ENCODE measurements at places on chromosomes 3 and 15.

GRCh38 chr3:96354742-96355141 lies 459.7 kb upstream of the EPHA6 start:
- no peak for DNase-seq

DNA sequence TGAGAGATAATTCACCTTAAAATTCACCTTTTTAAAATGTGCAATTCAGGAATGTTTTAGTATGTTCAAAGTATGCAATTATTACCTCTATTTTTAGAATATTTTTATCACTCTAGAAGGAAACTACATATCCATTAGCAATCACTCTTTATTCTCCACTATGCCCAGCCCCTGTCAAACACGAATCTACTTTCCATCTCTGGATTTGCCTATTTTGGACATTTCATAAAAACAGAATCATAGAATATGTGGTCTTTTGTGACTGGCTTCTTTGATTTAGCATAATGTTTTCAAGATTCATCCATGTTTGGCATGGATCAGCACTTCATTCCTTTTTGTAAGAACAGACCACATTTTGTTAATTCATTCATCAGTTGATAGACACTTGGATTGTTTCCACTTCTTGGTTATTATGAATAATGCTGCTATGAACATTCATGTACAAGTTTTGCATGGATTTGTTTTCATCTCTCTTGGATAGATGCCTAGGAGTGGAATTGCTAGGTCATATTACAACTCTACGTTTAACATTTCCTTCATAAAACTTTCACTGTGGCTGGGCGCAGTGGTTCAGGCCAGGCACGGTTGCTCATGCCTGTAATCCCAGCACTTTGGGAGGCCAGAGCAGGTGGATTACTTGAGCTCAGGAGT lies 12.7 kb downstream of the HMCES start:
- no peak for DNase-seq

DNA sequence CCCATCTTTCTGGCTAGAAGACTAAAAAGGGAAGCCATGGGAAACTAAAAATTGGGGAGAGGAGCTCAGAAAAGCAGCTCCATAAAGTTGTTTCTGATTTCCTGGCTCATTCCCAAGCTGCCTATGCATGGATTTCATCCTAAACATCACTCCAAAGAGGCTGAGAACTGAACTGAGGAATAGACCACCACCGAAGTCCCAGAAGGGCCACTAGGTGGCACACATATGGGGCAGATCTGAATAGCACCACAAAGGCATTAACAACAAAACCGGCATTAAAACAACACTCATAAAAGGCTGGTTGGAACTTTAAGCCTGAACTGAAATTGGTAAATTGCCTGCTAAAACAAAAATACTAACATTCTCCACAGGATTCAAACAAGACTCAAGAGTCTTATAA lies 106.3 kb downstream of the PLD1 start:
- peak; percentile 29 for DNase-seq

DNA sequence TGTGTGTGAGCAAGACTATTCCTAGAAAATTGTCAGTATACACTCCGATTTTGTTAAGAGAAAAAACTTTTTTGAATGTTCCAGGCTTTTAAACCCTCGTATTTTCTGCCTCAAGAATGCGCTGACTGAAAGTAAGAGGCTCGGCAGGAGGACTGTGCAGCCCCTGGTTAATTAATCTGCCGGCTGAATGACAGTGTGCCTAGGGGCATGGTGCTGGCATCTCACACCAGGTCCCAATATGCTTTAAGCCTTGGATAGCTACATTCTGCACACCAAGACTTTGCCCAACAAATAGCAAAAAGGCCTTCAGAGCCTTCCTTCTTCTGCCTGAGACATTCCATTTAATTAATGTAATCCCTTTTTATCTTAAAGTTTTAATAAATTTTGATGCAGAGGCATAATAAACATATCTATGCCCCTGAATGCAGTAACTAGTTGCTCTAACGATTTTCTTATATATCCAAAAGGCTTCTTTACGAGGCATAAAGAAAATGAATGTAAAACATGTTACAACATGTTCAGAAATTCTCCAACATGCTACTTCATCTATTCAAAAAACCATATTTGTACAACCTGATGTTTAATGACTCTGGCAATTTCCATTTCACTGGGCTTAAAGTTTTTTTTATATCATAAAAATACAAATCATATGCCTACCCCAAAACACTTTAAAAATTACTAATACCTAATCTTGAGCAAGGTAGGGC lies 37.9 kb downstream of the DPH6 start:
- no peak for DNase-seq

GRCh38 chr15:82946155-82946701 lies 6.3 kb downstream of the HOMER2 start:
- DNase-seq: no peak

- no peak for DNase-seq
Measured at GRCh38 chr3:57556459-57557084, 498 bp downstream of the PDE12 start.

DNA sequence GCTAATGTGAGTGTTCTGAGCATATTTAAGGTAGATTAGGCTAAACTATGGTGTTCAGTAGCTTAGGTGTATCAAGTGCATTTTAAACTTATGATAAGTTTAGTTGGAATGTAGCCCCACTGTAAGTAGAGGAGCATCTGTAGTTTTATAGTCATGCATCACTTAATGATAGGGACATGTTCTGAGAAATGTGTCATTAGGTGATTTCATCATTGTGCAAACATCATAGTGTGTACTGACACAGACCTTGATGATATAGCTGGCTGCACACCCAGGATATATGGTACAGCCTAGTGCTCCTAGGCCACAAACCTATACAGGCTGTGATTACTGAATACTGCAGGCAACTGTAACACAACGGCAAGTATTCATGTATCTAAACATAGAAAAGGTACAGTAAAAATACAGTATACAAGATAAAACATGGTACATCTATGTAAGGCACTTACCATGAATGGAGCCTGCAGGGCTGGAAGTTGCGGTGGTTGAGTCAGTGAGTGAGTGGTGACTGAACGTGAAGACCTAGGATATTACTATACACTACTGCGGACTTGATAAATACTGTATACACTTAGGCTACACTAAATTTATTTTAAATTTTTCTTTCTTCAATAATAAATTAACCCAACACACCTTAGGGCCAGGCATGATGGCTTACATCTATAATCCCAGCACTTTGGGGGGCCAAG lies 17.9 kb downstream of the DNAH1 start:
- DNase-seq: no peak

DNA sequence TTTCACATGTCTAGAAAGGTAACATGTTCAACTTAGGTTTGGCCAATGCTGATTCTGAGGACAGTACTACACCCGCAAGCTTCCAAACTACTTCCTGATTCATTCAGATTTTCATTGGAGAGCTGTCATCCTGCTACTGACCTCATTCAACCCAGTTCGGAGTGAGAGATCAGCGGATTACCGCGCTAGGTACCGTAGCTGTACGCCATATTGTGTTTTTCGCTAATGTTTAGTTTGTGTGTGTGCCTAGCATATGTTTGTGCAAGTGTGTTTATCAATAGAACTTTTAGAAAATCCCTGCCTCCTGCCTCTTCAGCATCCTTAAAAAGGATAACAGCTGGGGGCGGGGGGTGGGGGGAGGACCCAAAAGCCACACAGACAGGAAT lies 1.1 kb downstream of the ZBTB20 start:
- DNase-seq: peak; percentile 68

DNA sequence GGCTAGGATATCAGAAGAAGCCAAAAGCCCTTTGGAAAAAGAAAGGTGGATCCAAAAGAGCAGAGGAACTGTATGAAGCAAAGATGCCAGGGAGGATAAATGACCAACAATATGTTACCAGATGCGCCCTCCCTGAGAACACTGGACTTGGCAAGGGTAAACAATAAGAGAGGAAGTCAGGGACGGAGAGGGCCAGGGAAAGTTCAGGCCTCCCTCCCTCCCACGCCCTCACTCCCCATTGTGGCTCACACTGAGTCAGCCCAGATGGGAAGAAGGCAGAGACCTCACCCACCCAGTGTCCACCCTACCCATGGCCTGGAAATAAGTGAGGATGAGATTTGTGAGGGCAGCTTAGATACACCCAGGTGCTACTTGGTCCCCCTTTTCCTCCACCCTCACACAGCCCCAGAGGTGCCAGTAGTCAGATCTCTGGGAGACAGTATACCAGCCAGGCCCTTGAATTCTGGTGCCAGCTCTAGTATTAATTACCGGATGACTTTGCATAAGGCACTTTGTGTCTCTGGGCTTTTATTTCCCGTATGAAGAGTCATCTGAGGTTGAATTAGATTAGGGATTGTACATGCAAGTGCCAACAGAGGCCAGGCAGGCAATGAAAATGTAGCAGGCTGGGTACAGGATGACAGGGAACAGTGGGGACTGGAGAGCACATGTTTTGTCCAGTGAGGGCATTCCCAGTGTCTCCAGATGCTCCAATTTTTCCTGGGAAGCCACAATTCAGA lies 35.1 kb upstream of the FRMD4B start:
- DNase-seq: no peak

DNA sequence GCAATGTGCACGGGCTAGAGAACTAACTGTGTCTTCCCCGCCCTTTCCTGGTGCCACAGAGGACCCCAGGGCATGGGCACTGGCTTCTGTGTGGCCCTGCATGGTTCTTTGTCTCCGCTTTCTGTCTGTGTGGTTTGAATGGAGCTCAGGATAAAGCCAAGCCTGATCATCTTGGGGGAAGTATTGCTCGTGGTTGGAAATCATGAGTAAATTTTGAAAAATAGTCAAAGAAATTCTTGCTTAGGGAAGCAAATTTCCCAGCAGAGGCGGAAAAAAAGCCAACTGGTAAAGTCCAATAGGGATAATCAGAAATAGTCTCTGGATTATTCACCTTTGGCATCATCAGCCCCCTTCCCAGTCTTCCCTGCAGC lies 55.4 kb downstream of the MAGEF1 start:
- no peak for DNase-seq

GRCh38 chr3:29283231-29284119 lies 2.6 kb downstream of the RBMS3 start:
- DNase-seq: no peak

DNA sequence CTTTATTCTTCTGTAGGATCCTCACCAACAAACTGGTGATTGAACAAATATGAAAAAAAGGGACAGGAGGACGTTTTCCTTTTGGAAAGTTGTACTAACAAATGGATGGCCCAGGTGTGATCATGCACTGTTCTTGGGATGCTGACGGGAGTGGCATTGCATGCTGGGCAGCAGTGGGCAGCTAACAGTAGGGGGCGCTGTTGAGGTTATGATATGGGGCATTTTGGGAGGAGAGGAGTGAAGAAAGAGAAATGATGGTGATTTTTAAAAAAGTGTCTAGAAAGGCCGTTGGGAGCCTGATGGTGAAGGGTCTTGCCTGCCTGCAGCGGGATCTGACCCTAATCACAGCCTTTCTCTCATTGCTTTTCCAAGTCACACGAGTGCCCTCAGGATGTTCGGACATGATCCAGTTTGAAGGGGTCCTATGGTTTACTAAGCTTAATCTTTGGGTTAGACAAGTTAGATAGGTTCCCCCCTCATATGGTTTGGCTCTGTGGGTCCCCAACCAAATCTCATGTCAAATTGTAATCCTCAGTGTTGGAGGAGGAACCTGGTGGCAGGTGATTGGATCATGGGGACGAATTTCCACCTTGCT lies 46.2 kb upstream of the PRTG start:
- DNase-seq: no peak

GRCh38 chr3:14834807-14835466 lies 16.2 kb downstream of the FGD5 start:
- DNase-seq: no peak

- DNase-seq: peak; percentile 43
Measured at GRCh38 chr3:178325330-178325729, 210.9 kb upstream of the KCNMB2 start.

GRCh38 chr3:40672861-40673260 lies 148.1 kb downstream of the ZNF621 start:
- DNase-seq: no peak

GRCh38 chr3:3589715-3590130 lies 209.5 kb upstream of the LRRN1 start:
- DNase-seq: no peak

- no peak for DNase-seq
Measured at GRCh38 chr3:157502916-157503595, at the start of gene VEPH1. VEPH1 (minus strand) TSS chr3:157503416; CDS start chr3:157495349, 8,067 bp downstream.

DNA sequence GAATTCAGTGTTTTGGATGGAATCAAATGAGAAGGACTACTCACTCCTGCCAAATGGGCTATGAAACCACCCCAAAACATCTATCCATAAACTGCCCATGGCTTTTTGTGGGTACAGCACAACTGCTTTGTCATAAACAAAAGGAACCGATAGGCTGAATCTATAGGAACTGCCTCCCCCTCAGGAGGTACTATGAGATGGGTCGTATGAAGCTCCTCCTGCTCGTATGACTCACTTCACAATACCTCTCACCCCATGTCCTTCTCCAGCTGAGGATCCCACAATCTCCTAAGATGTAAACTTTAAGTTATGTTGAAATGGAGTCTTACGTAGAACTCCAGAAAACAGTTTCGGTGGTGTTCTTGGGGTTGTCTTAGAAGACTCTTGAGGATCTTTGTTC lies 129.9 kb upstream of the SAMMSON start:
- DNase-seq: peak; percentile 10

DNA sequence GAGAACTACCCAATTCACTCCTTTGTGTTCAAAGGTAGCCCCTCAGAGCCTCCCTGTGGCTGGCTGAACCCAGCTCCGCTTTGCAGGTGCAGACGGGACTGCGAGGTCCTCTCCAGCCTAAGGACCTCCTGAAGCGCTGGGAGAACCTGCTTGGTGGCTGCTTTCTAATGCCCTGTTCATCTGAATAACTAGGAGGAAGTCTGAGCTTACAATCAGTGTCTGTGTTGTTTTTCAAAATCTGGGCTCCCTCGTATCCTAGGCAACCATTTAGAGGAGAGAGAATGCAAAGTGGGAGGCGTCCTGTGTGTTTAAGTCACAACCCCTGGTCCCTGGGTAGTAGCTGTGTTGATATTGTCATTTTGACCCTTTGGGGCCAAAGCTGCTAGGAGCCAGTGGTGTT lies 99.9 kb downstream of the GABRG3 start:
- no peak for DNase-seq

DNA sequence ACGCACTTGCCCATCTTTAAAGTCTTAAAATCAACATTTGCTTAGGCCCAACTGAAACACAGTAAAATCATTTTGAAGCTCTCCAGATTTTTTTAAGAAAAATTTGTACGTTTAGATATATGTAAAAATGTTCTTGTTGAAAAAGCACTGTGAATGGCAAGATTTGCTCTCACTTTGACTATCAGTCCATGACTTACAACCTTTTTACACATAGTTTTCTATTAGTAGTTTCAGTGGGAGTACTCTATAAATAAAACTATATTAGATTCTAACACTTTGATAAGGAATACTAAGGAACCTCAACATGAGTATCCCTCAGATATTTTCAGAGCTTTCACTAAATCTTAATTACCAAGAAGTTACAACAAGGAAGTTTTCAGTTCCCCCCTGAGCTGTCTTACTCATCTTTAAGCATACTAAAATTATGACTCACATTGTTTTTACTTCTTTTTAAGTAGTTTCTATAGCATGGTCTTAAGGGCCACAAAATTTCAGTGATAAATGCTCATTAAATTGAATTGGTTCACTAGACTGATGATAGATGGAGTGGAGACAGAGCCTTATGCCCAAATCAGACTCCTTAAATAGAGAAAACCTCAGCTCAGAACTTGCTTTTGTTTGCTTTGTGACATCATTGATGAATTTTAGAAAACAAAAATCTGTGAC lies 31.6 kb upstream of the RAP2B start:
- peak; percentile 30 for DNase-seq

- DNase-seq: no peak
Measured at GRCh38 chr15:33788906-33789540, 179.3 kb upstream of the CHRM5 start.

- DNase-seq: no peak
Measured at GRCh38 chr15:60318216-60318867, 79.4 kb downstream of the ANXA2 start.

- no peak for DNase-seq
Measured at GRCh38 chr3:154361099-154361498, 36.8 kb upstream of the DHX36 start.

GRCh38 chr15:43930079-43930478 lies 103.3 kb downstream of the WDR76 start:
- DNase-seq: no peak

Measured in fibroblast of the conjunctiva (primary cell).